ENCODE measurements at places on chromosomes 5 and 9. TPM values are rescaled to one million over a fixed set of nuclear protein-coding genes. Genes with fewer than 3 reads are reported as not detected.

DNA sequence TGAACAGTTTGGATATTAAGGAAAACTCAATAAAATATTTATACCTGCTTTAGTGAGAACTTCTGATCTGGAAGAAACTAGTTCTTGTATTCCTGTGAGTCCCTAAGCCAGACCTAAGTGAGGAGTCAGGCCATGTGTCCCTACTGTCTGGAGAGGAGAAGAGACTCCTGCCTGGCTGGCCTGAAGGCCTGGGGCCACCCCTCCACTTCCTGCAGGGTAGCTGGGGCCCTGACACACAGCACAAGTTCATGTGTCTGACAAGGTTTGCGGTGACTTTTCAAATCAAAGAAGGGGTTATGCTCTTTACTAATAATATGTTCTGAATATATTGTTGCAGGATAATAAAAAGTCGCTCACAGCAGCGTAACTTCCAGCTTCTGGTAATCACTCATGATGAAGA, 16.1 kb upstream of the IL13 start:
- no peaks in the 10 kb centered on the region for H3K27me3 ChIP-seq
- no peak for DNase-seq
- H3K4me1 ChIP-seq = no peaks in the 10 kb centered on the region
- H3K36me3 ChIP-seq = peaks cover 57% of the 10 kb centered on the region
- no peak overlapping the region for H3K27ac ChIP-seq
- no peak overlapping the region for H3K4me3 ChIP-seq

ITGA1 gene
- 42.7 TPM for total RNA-seq

GABRP gene
- total RNA-seq = 20.6 TPM

ANKRD34B gene
- not detected for total RNA-seq

- no peaks in the 10 kb centered on the region for H3K36me3 ChIP-seq
- no peak for DNase-seq
- no peak overlapping the region for H3K27ac ChIP-seq
- peaks cover 29% of the 10 kb centered on the region for H3K4me1 ChIP-seq
- no peak overlapping the region for H3K4me3 ChIP-seq
- no peaks in the 10 kb centered on the region for H3K27me3 ChIP-seq
These were observed 24.2 kb upstream of the ANKRD33B start for GRCh38 chr5:10539687-10539998.

LHX3 gene
- total RNA-seq = not detected

RIC1 gene
- 49.8 TPM for total RNA-seq

FST gene
- total RNA-seq = 5.6 TPM

DAPK1 gene
- total RNA-seq = 24.6 TPM

- no peaks in the 10 kb centered on the region for H3K27me3 ChIP-seq
- DNase-seq = no peak
- H3K4me3 ChIP-seq = no peak overlapping the region
- H3K36me3 ChIP-seq = no peaks in the 10 kb centered on the region
These were observed 227.1 kb upstream of the DMRT1 start for GRCh38 chr9:614431-614830.

Measured in vagina (tissue), 2 donors.